Activated CD8-positive, alpha-beta memory T cell treated with anti-CD3 and anti-CD28 coated beads for 36 hours (primary cell): ENCODE measurements at places on chromosomes 16 and 17. TPM values are rescaled to one million over a fixed set of nuclear protein-coding genes. Genes with fewer than 3 reads are reported as not detected.

GGT6 gene
- total RNA-seq: not detected

KRT33B gene
- not detected for total RNA-seq

ANKS4B gene
- not detected for total RNA-seq

CTCF gene
- 54.2 TPM for total RNA-seq

KIF2B gene
- not detected for total RNA-seq

VMO1 gene
- total RNA-seq: 0.32 TPM

CCDC200 gene
- total RNA-seq: 0.31 TPM

GIT1 gene
- total RNA-seq: 76.1 TPM

CBLN1 gene
- total RNA-seq: not detected

MED13 gene
- total RNA-seq: 46.3 TPM

MPP3 gene
- total RNA-seq: 0.40 TPM

SLC12A4 gene
- 42.6 TPM for total RNA-seq

MMP25 gene
- total RNA-seq: 1.3 TPM

MARCHF10 gene
- not detected for total RNA-seq

INCA1 gene
- total RNA-seq: 0.30 TPM

GNAO1 gene
- total RNA-seq: 5.2 TPM

CD7 gene
- 284 TPM for total RNA-seq

MYL11 gene
- 1.6 TPM for total RNA-seq

HCRT gene
- total RNA-seq: not detected

UBE2Z gene
- 95.7 TPM for total RNA-seq

CCR7 gene
- 120 TPM for total RNA-seq

KRTAP4-3 gene
- total RNA-seq: not detected

KCNH4 gene
- 1.3 TPM for total RNA-seq

NOD2 gene
- total RNA-seq: 2.3 TPM

PRDM7 gene
- not detected for total RNA-seq

CA10 gene
- total RNA-seq: not detected

PRPF8 gene
- total RNA-seq: 428 TPM

PRRT2 gene
- 1.1 TPM for total RNA-seq

NHLRC4 gene
- total RNA-seq: 0.27 TPM

C17orf113 gene
- 0.04 TPM for total RNA-seq

SDR42E1 gene
- 9.4 TPM for total RNA-seq

TRAF4 gene
- 159 TPM for total RNA-seq
